ENCODE measurements at places on chromosomes 2 and 18. TPM values are rescaled to one million over a fixed set of nuclear protein-coding genes. Genes with fewer than 3 reads are reported as not detected.

The GPBAR1 gene
- 0.29 TPM for total RNA-seq

The ALPI gene
- total RNA-seq = not detected

The CAPN14 gene
- 0.05 TPM for total RNA-seq

The DYNAP gene
- not detected for total RNA-seq

The ANKRD23 gene
- total RNA-seq = 1.2 TPM

The SGPP2 gene
- 0.56 TPM for total RNA-seq

The CROCC2 gene
- total RNA-seq = not detected

The TSPYL6 gene
- not detected for total RNA-seq

The ALPP gene
- total RNA-seq = 12.1 TPM

The RAD51AP2 gene
- not detected for total RNA-seq

The GCG gene
- not detected for total RNA-seq

The SPTBN1 gene
- 133 TPM for total RNA-seq

The IKZF2 gene
- total RNA-seq = 0.37 TPM

The TCF4 gene
- 0.87 TPM for total RNA-seq

The CFAP65 gene
- 0.16 TPM for total RNA-seq

The GPR45 gene
- total RNA-seq = not detected

The ADNP2 gene
- 11.6 TPM for total RNA-seq

The CERKL gene
- total RNA-seq = 0.24 TPM

The BBS5 gene
- 5.4 TPM for total RNA-seq

The TCF23 gene
- total RNA-seq = not detected

The UNC80 gene
- not detected for total RNA-seq

The SNTG2 gene
- not detected for total RNA-seq

The DLGAP1 gene
- total RNA-seq = not detected

The DSG4 gene
- total RNA-seq = not detected

The BCL2 gene
- total RNA-seq = 0.56 TPM

The SMAD7 gene
- 22.4 TPM for total RNA-seq

The UGT1A4 gene
- total RNA-seq = 0.07 TPM

The GKN2 gene
- 1.9 TPM for total RNA-seq

The ONECUT2 gene
- 0.37 TPM for total RNA-seq

The PPP1R1C gene
- total RNA-seq = 0.86 TPM

The ITGA6 gene
- 42.0 TPM for total RNA-seq

The MRPL19 gene
- total RNA-seq = 70.8 TPM

The XDH gene
- total RNA-seq = 1.4 TPM

The RGPD3 gene
- 0.14 TPM for total RNA-seq

The REL gene
- 2.8 TPM for total RNA-seq

The RRM2 gene
- total RNA-seq = 262 TPM

The PAX3 gene
- not detected for total RNA-seq

The GBX2 gene
- 2.9 TPM for total RNA-seq

The ACTG2 gene
- total RNA-seq = 0.30 TPM

The PCARE gene
- total RNA-seq = not detected

The CCDC148 gene
- total RNA-seq = 0.45 TPM

The NDUFAF7 gene
- 20.0 TPM for total RNA-seq

The PSMA8 gene
- not detected for total RNA-seq

The NOTO gene
- not detected for total RNA-seq

The HOXD1 gene
- total RNA-seq = 0.17 TPM

The PSTPIP2 gene
- 0.14 TPM for total RNA-seq

The HK2 gene
- total RNA-seq = 0.95 TPM

The BMP10 gene
- total RNA-seq = not detected

The ATOH8 gene
- total RNA-seq = 16.5 TPM

The CDK15 gene
- total RNA-seq = not detected

The UGGT1 gene
- 16.7 TPM for total RNA-seq

The PGAP1 gene
- 2.1 TPM for total RNA-seq

The IMP4 gene
- 160 TPM for total RNA-seq

The DNAH6 gene
- 0.10 TPM for total RNA-seq

The SCTR gene
- not detected for total RNA-seq

The C2orf81 gene
- total RNA-seq = 3.1 TPM

Measured in A549 treated with Hydrocortisone at 1 μM for 4 hours (cell line).